CD4-positive, alpha-beta T cell treated with Interleukin-6 for 4 hours (primary cell): ENCODE measurements at places on chromosomes 1 and 21.
A peak's percentile ranks its signal among the peaks of the same experiment; 100 is the strongest.

GRCh38 chr1:20483833-20484518 lies 2.0 kb downstream of the CAMK2N1 start:
- no peak for DNase-seq

DNA sequence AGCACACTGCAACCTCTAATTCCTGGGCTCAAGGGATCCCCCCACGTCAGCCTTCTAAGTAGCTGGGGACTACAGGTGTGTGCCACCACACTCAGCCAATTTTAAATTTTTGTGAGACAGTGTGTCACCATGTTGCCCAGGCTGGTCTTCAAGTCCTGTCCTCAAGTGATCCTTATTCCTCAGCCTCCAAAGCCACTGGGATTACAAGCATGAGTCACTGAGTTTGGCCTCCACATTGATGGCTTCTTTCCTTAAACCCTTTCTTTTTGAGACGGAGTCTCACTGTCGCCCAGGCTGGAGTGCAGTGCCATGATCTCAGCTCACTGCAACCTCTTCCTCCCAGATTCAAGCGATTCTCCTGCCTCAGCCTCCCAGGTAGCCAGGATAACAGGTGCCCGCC lies 7.6 kb downstream of the KPNA6 start:
- no peak for DNase-seq

DNA sequence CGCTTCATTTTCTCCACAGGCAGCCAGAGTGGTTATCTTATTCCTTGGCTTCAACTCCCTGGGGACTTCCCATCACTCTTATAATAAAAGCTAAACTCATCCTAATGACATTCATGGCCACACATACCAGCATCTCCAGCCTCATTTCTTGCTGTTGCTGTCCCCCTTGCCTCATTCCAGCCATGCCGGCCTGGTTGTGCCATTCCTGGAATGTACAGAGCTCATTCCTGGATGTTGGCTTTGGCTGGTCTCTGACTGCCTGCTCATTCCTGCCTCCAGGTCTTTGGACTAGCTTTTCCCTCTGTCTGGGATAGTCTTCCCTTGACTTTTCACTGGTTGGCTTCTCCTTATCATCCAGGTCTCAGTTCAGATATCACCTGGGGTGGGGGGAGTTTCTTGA lies 2.4 kb upstream of the PEF1 start:
- DNase-seq, result no peak

GRCh38 chr1:48710318-48710717 lies 66.4 kb downstream of the BEND5 start:
- DNase-seq, result no peak

DNA sequence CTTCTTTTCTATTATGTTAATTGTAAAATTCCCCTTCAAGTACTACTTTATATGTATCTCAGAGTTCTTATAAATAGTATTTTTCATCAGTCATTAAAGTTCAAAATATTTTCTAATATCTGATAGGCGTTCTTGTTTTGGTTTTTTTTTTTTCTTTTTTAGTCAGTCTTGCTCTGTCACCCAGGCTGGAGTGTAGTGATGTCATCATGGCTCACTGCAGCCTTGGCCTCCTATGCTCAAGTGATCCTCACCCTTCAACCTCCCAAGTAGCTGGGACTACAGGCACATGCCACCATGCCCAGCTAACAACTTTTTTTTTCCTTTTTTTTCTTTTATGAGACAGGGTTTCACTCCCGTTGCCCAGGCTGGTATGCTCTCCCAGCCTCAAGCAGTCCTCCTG lies 27.3 kb downstream of the AGMAT start:
- no peak for DNase-seq

DNA sequence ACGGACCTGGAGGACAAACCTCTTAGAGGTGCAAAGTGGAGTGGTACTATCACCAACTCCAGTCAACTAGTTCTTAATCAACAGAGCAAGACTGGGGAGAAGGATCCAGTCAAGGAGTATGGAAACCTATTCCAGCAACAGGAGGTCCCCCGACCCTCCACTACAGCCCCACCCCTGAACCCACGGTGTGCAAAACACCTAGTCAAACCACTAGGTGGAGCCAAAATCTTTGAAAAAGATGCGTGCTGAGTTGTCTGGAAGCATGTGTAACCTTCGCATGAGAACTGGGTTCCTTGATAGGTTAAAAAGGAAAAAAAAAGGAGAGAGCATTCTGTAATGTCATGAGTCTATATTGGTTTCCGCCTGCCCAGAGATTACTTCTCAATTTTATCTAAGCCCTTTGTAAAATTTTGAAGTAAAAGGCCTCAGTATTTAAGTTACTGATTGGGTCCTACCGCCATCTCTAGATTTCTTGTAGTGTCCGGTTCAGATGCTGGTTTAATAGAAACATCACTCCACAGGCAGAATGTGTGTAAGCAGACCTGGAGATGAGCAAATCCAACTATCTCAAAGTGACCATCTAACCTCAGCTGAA lies 81.9 kb upstream of the HAO2 start:
- peak; percentile 9 for DNase-seq

- DNase-seq, result no peak
Measured at GRCh38 chr1:203122159-203122558, 5.4 kb upstream of the ADORA1 start.

- DNase-seq, result peak; percentile 31
Measured at GRCh38 chr1:167483790-167484189, 34.5 kb downstream of the CD247 start.

GRCh38 chr21:35737899-35738346 lies 322.4 kb downstream of the SETD4 start:
- no peak for DNase-seq

DNA sequence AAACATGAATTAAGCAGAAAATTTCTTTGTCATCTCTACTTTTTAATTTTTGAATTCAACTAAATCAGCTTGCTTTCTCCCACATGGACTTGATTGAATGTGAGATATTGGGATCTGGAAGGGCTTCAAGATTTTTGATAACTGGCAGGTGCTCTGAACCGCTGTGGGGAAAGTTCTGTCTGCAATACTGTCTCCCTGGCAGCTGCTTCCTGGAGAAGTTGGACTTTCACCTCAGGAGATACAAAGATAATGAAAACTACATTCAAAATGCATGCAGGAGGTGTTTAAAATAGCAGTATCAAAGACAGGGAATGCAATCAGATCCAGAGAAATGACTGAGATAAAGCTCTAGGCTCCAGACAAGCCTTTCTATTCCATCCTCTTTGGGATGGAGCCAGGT lies 338.3 kb downstream of the NEGR1 start:
- DNase-seq, result no peak

- no peak for DNase-seq
Measured at GRCh38 chr1:90558754-90559378, 158.2 kb downstream of the BARHL2 start.

- DNase-seq, result no peak
Measured at GRCh38 chr1:166808952-166809351, 30.3 kb upstream of the POGK start.

- DNase-seq, result no peak
Measured at GRCh38 chr21:16580661-16581060, 850.9 kb downstream of the USP25 start.

DNA sequence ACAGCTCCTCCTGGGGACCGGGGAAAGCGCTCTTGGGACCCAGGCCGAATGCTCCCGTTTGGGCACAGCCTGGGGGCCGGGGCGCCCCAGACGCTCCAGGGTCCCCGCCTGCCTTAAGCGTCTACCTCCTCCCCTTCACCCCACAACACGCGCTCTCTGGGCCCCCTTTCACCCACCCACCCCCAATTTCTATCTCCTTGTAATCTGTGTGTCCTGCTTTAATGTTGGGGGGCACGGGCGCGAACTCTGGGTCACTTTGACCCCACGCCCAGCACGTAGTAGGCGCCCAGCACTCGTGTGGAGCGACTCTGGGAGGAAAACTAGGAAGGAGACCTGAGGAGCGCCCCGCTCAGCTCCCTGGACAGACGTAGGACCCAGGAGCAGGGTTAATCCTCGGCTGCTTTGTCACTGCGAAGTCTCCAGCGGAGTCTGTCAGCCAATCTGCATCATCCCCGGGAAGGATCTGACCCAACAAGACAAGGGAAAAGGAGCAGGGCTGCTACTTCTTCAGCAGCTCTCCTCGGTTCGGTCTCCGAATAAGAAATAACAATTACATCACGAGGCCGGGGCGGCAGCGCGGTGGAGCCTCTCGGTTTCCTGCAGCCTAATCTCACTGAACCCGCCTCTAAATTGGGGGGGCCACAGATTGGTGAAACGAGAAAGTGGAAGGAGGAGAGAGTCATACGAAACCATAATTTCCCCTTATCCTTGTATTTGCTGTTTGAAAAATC lies 757 bp upstream of the NRIP1 start:
- peak; percentile 80 for DNase-seq

DNA sequence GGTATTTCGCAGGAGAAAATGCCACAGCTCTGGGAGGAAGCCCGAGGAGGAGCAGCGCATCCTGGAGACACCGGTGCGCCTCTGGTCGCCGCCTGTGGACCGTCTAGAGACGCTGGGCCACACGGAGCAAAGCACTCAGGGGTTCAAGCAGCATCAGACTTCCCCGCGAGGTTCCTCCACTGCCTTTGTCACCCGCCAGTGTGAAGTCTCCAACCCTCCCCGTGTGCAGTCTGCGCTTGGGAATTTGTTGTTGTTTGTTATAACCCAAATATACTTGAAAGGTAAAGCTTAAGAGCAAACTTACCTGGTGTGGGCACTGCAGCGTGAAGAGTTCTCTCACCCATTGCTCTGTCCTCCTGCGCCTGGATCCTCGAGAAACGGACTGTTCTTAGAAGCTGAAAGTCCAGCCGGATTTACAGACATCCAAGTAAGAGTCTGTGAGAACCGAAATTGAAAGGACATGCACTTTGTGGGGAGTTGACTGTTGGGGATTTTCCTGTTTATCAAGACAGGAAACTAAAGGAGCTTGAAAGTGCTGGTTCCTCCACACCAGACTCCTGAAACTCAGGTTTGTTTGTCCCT lies at the start of gene GBP4:
Gene GBP4, minus strand, starts transcription at position 452 of the 582 bp plus-strand sequence. Its CDS starts 108 bp downstream, at position 344.
- peak; percentile 69 for DNase-seq

DNA sequence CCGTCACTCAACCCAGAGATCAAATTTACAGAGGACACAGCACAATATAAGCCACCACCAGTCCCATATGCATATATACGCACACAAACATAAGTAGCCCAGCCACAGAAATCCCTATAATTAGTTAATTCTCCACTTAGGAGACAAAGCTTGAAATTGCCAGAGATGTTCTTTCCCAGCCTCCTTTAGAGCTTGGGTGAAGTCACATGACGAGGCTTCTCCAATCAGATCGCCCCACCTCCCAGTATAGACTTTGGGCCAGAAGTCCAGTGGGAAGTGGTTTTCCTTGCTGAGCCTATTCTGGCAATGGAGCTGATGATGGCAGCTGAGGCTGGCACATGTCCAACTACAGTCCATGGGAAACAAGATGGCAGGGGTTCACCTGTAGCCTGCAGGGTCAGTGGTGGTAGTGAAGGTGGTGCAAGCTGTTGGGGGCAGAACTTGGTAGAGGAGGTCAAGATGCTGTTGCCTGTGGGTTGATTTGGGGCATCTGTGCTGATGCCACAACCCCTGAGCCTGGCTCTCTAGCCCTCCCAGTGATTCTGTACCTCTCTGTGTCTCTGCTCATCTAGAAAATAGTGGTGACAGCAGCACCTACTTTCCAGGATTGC lies 535.9 kb downstream of the MATN1 start:
- no peak for DNase-seq

DNA sequence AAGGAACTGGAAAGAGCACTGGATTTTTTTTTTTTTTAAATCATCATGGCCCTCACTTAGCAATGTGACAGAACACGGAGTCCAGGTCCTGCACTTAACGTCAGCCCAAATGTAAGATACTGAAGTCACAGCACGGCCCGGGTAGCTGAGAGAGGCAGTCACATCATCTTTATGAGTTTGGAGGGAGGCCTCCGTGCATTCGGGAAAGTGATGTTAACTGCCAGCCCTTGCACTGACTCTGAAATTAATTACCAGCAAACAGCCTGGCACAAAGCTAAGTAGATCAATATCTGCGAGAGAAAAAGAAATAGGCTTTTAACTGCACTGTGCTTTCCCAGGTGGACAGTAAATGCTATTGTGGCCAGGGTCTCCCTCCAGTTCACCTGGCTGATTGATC lies 109.5 kb upstream of the ADAR start:
- no peak for DNase-seq

DNA sequence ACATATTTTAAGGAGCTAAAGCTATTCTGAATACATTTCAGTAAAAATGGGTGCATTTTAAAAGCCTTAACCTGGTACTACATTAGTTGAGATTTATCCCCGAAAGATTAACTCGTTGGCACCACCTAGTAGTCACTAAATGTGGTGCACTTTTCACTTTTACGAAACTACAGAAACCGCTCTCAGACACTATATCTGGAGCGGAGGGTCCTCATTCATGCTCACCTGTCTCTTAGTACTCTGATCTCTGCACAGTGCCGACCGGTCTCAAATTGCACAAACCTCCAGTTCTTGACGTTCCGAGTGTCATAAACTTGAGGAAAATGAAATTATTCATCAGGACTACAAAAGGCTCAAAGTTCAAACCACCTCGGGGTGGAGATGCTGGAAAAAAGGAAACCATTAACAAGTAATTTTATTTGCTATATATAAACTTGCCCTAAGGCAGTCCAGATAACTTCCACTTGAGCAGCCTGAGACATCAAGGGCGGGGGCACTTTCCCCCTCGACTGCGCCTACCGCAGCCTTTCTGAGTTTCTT lies 722 bp downstream of the LZIC start:
- DNase-seq, result peak; percentile 11

GRCh38 chr1:232471250-232471649 lies 158.7 kb downstream of the SIPA1L2 start:
- DNase-seq, result no peak

GRCh38 chr1:151887028-151887427 lies 22.3 kb downstream of the THEM4 start:
- DNase-seq, result no peak

GRCh38 chr1:72827278-72827677 lies 544.9 kb upstream of the NEGR1 start:
- DNase-seq, result no peak

DNA sequence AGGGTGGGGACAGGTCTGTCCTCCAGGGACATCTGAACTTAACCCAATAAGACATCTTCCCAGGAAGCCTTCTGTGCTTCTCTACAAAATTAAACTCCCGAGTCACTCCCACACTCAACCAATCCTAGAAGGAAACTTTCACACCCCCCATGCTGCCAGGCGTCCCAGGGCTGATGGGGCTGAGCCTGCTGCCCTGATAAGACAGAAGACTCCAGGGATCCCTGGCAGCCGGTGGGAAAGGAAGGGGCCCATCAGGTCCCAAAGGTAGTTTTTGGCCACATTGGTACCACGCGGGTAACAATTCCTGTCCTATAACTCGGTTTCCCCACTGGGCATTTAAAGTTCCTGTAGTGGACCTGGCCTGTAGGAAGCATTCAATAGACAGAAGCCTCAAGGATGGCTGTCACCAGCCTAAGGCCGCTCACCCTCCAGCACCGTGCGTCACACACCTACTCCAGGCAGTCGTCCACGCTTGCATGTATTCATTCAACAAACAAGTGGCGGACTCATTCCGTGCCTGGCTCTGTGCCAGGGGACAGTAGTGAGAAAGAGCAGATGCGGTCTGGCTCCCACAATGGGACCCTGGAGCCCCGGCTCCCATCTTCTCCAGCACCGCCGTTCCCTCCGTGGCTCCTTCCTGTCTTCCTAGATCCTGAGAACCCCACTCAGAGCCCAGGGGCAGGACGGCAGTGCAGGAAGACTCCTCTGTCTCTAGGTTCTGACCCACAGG lies 465.2 kb downstream of the NPHP4 start:
- no peak for DNase-seq

- no peak for DNase-seq
Measured at GRCh38 chr1:34833711-34834110, 25.8 kb downstream of the SMIM12 start.

- peak; percentile 47 for DNase-seq
Measured at GRCh38 chr1:27403065-27403726, 10.8 kb downstream of the GPR3 start.

- DNase-seq, result no peak
Measured at GRCh38 chr1:48761986-48762385, 14.7 kb downstream of the BEND5 start.

GRCh38 chr1:170967042-170967910 lies 31.9 kb downstream of the MROH9 start:
- DNase-seq, result no peak
